NCI-H2081 (cell line): ENCODE measurements at places on chromosomes 11 and 22.
A peak's percentile ranks its signal among the peaks of the same experiment; 100 is the strongest.

GRCh38 chr22:26416670-26417276, 12.3 kb upstream of the ASPHD2 start:
- no peak for DNase-seq

DNA sequence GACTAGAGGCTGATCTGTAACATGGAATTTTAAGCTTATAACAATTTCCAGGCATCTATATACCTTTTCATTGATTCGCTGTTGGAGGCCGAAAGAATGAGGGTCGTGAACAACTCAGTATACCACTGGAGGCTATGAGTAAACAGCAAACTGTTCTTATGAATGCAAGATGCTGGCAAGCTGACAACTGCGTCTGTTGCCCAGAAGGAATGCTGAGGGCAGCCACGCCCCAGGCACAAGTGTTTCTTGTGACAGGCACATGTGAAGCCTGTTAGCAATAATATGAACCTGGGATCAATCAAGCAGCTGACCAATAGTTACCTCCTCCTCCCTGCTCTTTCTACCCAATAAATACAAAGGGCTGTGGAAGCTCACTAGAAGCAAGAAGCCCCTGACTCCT, 15.3 kb downstream of the RTCB start:
- DNase-seq = no peak

DNA sequence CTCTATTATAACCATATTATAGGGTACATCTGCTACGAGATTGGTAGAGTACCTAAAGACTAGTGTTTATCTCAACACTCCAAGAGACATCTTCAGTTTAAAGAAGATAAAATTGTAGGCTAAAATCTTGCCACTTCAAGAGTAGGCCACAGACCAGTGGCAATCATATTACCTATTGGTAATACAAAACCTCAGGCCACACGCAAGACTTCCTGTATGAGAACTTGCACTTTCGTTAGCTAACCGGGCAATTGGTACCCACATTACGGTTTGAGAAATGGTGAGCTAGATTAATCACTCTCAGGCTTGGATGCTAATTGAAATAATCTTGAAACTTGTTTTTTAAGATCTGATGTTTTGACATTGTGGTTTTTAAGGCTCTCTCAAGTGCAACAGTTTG, 772.7 kb downstream of the LRRC4C start:
- DNase-seq = no peak

DNA sequence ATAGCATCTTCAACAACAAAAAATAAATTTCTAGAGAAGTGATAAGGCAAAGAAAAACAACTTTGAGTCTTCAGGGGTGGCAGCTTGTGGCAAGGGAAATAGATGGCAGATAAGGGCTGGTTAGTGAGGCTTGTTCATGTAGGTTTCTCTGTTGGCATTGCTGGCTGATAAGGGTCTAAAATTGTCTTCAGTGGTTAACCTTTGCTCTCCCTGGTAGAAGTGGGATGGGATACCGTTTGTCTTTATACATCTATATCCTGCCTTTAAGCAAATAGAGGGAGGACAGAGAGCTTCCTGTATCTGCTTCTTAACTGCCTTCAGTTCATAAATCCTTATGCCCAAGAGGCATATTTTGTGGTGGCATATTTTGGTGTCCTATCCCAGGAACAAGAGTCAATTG, 57.1 kb downstream of the TRAF6 start:
- DNase-seq = no peak

DNA sequence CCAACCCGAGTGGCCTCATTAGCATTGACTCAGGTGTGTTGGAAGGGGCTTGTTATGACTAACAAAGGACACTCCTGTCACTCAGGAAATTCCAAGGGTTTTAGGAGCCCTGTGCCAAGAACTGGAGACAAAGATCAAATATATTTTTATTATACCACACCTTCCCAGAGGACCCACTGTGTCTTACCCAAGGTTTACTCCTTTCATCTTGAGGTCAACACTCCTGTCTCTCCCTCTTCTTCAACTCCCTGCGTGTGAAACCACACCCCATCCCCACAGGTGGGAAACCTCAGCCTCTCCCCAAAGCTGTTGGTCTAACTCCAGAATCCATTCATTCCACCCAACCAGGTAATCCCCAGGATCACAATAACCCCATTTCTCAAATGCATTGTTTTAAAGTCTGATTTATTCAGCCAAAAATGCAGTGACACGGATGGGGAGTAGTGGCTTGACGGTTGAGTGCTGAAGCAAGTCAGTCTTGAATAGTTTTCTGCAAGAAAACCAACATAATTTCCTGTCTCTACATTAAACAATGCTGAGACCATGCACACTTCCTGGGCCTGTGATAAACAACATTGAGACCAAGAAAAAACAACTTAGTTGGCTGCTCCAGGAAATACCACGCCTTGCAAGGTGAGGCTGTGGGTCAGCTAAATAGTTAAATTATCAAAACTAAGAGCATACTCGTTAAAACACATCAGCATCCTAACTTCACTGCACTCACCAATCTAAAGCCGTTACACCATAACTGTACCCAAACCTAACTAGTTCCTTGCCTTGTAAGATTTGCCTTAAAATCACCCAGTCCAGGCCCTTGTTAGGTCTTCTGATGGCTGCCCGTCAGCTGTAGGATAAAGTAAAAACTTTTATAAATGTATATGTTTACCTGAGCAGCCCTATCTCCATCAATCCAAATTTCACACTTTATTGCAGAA, 38.5 kb upstream of the SPON1 start:
- DNase-seq = no peak

DNA sequence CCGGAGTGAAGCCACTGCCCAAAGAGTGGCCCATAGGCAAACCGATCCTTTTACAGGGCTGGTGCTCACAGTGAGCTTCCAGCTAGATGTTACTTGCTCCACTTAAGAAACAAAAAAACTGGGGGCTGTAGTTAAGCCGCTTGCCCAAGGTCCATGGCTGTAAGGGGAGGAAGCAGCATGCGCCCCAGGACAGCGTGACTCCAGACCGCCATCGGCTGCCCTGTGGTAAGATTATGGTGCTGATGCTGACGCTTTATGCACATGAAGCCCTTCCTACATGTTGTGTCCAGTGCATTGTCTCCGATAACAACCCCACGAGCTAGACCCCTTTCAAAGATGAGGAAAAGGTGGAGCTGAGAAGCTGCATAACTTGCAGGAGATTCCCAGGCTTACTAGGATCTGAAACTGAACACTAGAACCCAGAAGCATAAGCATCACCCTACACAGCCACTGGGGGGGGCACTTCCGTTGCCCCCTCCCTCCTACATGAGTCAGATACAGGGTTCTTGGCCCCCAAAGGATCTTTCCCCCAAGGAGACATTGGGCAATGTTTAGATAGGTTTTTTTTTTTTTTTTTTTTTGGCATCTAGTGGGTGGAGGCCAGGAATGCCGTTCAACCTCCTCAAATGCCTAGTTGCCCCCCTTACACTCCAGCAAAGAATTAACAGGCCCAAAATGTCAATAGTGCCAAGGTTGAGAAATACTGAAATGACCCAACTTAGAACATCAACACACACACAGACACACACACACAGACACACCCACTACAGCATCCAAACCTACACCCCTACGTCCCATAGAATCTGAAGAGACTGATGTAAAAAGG, 53.9 kb downstream of the MN1 start:
- DNase-seq = no peak

DNA sequence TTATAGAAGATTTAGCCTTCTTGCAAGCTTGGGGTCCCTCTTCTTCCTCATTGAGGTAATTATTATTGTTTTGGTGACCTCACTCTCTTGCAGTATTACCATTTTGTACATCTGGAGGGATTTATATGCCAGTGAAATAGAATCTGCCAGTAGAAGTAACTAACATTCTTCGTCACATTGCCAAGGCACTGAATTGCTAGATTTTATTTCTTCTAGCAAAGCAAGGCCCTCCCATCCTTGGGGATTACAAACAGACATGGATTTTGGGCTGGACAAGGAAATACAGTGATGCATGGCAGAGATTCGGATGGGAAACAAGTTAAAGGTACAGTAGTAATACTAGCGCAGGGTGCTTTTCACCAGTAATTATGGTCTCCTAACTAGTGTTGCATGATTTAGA, 7.8 kb downstream of the ADAMTS15 start:
- DNase-seq = no peak

- DNase-seq = peak; percentile 1
Measured at GRCh38 chr22:26225207-26225606, 55.9 kb downstream of the SEZ6L start.

DNA sequence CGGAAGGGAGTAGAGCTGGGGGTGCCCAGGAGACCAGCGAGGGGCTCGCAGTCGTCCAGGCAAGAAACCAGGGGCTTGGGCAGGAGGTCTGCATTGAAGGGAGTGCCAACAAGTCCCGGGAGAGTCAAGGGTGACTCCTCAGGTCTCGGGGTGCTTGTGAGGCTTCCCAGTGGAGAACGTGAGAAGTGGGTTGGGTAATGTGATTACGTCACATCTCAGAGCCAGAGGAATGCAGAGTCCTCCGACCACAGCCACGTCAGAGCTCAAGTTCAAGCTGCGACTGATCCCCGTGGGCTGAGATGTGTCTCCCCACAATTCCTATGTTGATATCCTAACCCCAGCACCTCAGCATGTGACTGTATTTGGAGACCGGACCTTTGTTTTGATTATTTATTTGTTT, 89.7 kb upstream of the SHANK2 start:
- DNase-seq = no peak

GRCh38 chr11:65059959-65060824, 1.8 kb upstream of the NAALADL1 start:
- no peak for DNase-seq

GRCh38 chr11:22079133-22079872, 113.6 kb upstream of the ANO5 start:
- DNase-seq = no peak

DNA sequence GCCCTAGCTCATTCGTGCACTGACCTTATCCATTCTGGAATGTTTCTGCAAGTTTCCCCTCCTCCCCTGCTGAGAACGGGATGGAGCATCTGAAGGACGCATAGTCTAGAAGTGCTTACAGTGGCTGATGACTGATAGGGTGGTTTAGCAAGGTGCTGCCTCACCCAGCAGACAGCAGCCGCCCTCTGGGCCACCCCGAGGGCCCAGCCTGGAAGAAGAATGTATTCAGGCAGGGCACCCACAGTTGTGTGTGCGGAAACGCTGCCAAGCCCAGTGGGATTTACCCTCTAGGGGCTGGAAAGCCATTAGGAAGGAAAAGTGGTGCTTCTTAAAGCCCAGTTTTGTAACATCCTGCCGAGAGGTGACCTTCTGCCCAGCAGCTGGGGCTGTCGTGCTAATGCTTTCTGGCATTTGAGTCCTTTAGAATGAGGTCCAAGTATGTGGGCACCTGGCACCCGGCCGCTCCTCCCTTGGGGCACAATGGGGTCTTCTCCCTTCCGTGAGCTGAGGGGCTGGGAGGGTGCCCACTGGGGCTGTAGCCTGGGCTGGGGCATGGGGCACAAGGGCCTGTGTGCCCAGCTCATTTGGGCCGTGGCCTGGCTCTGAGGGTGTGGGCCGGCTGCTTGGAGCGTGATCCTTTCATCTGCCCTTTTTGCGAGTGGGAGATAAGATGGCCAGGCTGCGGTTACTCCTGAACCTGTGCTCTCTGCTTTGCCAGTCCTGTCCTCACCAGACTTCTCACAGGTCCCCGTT, 14.4 kb downstream of the FBLN1 start:
- DNase-seq = no peak

- no peak for DNase-seq
Measured at GRCh38 chr11:103619938-103620337, 416.5 kb upstream of the DDI1 start.
